ENCODE measurements at places on chromosomes 4 and X.

- DNase-seq: no peak
Observed at GRCh38 chr4:143726714-143727113, 26.2 kb upstream of the FREM3 start.

DNA sequence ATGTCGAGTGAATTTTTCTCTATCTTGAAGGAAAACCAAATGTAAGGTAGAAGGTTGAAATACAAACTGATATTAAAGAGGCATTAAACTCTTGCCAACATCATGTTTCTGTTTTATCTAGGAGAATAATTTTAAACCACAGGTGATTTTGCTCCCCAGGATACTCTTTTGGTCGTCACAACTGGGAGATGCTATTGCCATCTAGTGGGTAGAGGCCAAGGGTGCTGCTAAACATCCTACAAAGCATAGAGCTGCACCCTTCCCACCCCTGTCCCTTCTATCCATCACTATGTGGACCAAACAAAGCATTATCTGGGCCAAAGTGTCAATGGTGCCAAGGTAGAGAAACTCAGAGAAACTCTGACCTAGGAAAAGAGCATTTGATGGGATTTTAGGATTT lies 154.6 kb upstream of the MAGEB2 start:
- DNase-seq: no peak

DNA sequence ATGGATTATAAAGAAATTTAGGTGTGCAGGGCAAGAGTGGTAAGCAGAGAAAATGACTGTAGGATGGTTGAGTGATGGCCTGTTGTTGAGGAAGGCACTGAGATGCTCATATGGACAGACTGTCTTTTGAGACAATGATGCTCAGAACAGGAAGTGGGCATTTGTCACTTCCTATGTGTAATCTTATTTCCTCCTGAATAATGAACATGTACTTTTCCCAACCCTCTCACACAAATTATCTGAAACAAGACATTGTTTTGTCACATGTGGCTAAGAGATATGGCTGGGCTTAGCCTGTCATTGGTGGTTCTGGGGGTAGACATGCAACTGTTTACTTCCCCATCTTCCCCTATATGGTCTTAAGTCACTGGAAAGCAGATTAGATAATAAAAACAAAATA lies 240.5 kb downstream of the CFAP47 start:
- DNase-seq: no peak

DNA sequence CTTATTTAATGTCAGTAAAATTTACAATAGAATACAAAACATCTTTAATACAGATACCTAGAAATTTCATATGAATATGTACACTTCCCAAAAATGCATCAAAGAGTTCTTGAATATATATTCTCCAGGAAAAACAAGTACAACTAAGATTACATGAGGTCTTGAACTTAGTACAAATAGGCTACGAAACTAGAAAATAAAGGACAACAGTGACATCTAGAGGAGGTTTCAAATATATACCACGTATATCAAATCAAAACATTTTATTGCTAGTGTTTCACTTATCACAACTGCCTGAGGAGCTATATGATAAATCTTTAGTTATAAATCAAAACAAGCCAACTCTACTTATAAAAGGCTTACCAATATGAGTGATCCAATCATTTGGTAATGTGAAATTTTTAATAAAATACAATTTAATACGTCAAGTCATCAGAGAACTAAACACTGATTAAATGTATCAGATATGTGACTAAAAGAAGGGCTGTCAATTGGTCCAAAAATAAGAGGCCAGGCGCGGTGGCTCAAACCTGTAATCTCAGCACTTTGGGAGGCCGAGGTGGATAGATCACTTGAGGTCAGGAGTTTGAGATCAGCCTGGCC lies 36.6 kb downstream of the ANAPC10 start:
- no peak for DNase-seq

- DNase-seq: no peak
Observed at GRCh38 chr4:1305781-1306455, 16.2 kb downstream of the MAEA start.

DNA sequence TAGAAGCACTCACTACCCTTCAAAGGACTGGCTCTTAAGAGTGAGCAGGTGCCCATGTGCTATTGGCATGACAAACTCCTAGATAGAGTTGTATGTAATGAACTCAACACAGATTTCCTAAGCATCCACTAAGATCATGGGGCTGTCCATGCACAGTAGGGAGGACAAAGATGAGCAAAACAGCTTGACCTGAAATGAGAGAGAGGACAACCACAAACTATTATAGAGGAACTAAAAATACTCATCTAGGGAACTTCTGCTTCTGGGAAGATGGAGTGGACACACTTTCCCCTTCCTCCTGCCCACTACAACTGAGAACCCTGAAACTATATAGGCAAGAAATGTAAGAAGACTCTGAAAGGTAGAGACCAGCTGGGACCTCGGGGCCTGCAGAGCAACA lies 20.8 kb upstream of the TMEM128 start:
- DNase-seq: no peak

DNA sequence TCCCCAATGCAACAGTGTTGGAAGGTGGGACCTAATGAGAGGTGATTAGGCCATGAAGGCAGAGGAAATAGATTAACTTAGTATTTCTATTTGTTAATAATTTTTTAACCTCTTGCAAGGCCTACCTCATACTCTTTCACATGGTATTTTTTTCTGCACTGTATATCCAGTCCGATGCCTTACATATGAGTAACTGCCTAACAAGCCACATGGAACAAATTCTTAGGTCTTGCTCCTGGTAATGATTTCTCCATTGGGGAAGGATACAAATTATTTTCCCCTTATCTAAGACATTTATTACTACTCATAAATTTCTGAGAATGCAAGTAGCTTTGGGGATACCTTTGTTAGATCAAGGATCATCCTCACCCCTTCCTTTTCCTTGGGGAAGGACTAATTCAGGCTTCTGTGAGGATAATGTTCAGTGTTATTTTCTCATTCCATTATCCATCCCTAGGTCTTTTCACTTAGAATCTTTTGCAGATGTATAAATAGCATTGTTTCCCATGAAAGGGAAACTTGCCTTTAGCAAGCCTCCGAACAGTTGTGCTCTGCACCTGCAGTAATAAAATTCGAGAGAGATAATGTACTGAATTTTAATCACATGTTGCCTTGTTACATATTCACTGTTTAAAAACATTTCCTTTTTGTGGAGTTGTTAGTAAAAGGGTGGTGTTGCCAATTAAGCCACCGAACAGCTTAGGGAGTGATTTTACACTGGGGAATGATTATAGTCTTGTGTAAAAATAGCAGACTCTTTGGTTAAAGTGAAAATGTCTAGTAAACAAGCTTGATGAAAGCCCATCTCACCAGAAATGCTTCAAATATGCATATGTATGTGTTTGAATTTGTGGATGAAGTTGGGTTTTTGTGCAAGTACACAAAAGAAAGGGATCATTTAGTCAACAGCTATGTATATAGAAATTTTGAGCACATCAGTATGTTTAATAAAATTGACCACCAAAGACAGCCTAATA lies 89.9 kb downstream of the CFAP299 start:
- no peak for DNase-seq

DNA sequence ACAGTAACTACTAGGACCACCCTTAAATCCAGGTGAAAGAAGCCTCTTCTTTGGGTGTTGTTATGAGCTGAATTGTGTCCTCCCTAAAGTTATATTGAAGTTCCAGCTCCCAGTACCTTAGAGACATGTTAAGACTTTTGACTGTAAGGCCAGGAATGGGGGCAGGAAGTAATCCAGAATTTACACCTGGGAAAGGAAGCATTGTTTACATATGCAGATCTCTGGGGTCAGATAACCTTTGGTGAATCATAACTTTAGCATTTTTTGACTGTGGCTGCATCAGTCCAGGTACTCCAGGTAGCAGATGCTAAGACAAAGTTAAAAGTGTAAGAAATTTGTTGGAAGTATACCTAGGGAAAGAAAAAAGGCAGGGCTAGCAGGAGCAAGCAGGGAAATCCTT lies 104.9 kb upstream of the CENPE start:
- DNase-seq: no peak

GRCh38 chr4:156734965-156735895 lies 236.4 kb downstream of the PDGFC start:
- no peak for DNase-seq

DNA sequence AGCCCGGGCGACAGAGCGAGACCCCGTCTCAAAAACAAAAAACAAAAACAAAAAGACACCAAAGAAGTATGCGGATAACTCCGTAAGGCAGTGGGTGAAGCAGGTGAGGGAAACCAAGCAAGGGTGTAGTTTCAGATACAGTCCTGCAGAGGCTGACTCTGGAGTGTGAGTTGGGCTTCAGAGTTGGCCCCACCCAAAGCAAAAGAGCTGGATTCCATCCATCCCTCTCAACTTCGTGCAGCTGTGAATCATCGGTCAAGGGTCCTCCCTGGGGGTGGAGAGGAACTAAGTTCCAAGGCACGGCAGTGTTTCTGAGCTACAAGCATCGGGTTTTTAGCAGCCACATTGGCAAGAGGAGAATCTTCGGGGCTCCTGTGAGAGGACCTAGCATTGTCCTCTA lies 43.9 kb upstream of the FAM9A start:
- no peak for DNase-seq
